ENCODE measurements at places on chromosomes 2 and 18. TPM values are rescaled to one million over a fixed set of nuclear protein-coding genes. Genes with fewer than 3 reads are reported as not detected.
A peak's percentile ranks its signal among the peaks of the same experiment; 100 is the strongest.

TUBB8B gene
- total RNA-seq, result not detected

LINC00305 gene
- not detected for total RNA-seq

- H3K4me3 ChIP-seq, result no peak overlapping the region
- DNase-seq, result peak; percentile 35
- H3K4me1 ChIP-seq, result no peaks in the 10 kb centered on the region
- no peaks in the 10 kb centered on the region for H3K36me3 ChIP-seq
- H3K27ac ChIP-seq, result peak overlapping the region; percentile 69
- no peaks in the 10 kb centered on the region for H3K27me3 ChIP-seq
Measured at GRCh38 chr2:111671426-111672150, 212.4 kb downstream of the ANAPC1 start.

- no peak overlapping the region for H3K4me3 ChIP-seq
- no peak for DNase-seq
- peak overlapping the region; percentile 83 for H3K27ac ChIP-seq
- peaks cover 69% of the 10 kb centered on the region for H3K4me1 ChIP-seq
- no peaks in the 10 kb centered on the region for H3K36me3 ChIP-seq
Measured at GRCh38 chr2:43107679-43108078, 118.7 kb downstream of the ZFP36L2 start.

- H3K4me1 ChIP-seq, result no peaks in the 10 kb centered on the region
- no peak overlapping the region for H3K4me3 ChIP-seq
- no peak for DNase-seq
- no peaks in the 10 kb centered on the region for H3K36me3 ChIP-seq
- H3K27me3 ChIP-seq, result no peaks in the 10 kb centered on the region
Measured at GRCh38 chr2:74242354-74243071, 44.1 kb downstream of the MTHFD2 start.

DNA sequence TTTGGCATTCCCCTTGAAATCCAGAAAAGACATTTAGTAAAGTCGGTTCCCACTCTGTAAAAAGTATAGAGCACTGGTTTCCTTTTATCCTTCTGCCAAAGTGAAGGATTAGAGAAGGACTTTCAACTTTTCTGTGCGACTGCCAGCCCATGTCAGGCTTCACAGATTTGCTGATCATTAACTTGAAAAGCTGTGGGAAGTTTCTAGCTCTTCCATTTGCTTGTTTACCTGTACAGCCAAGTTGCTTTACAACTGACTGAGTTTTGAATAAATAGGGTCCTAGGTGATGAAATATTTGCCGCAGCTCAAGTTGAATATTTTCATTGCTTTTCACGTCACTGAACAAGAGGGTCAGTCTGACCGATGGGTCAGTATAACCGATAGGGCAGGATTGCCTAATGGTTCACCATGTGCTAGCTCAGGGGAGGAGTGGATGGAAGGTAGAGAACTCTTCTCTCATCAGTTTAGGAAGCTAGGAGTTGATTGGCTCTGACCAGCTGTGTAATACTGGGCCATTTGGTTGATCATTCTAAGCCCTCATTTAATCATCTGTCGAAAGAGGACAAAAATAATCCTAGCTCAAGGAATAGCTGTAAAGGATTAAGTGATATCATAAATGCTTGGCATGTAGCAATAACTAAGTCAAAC is 30.4 kb downstream of the UPP2 start:
- H3K36me3 ChIP-seq, result no peaks in the 10 kb centered on the region
- DNase-seq, result no peak
- H3K4me1 ChIP-seq, result no peaks in the 10 kb centered on the region

DNA sequence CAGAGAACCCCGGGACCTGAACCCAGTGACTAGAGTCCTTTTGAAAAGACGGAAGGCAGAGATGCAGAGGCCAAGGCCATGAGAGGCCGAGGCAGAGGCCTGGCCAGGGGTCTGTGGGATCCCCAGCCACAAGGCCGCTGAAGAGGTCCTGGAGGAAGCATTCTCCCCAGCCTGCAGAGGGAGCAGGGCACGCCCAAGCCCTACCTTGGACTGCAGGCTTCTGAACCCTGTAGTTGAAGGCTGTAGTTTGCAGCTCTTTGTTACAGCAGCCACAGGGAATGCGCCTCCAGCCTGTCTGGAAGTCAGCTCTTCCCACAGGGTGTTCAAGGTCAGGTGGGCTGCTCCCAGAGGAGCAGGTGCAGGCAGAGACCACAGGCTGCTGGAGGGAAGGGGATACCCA is 22.1 kb upstream of the PXDN start:
- no peak overlapping the region for H3K27ac ChIP-seq
- no peaks in the 10 kb centered on the region for H3K4me1 ChIP-seq
- H3K36me3 ChIP-seq, result no peaks in the 10 kb centered on the region
- H3K27me3 ChIP-seq, result no peaks in the 10 kb centered on the region
- no peak overlapping the region for H3K4me3 ChIP-seq

CHRND gene
- not detected for total RNA-seq

- no peak for DNase-seq
- no peaks in the 10 kb centered on the region for H3K27me3 ChIP-seq
- H3K4me3 ChIP-seq, result no peak overlapping the region
- H3K36me3 ChIP-seq, result no peaks in the 10 kb centered on the region
- H3K27ac ChIP-seq, result no peak overlapping the region
Measured at GRCh38 chr2:168758970-168759820, 43.2 kb upstream of the NOSTRIN start.

MC5R gene
- not detected for total RNA-seq

CCDC141 gene
- total RNA-seq, result 1.7 TPM

DNAJC5G gene
- total RNA-seq, result 2.5 TPM

GRCh38 chr2:238174291-238174690 is 15.5 kb downstream of the ERFE start:
- no peak overlapping the region for H3K4me3 ChIP-seq
- H3K27ac ChIP-seq, result no peak overlapping the region
- H3K4me1 ChIP-seq, result peaks cover 13% of the 10 kb centered on the region
- DNase-seq, result no peak
- H3K27me3 ChIP-seq, result no peaks in the 10 kb centered on the region

DNA sequence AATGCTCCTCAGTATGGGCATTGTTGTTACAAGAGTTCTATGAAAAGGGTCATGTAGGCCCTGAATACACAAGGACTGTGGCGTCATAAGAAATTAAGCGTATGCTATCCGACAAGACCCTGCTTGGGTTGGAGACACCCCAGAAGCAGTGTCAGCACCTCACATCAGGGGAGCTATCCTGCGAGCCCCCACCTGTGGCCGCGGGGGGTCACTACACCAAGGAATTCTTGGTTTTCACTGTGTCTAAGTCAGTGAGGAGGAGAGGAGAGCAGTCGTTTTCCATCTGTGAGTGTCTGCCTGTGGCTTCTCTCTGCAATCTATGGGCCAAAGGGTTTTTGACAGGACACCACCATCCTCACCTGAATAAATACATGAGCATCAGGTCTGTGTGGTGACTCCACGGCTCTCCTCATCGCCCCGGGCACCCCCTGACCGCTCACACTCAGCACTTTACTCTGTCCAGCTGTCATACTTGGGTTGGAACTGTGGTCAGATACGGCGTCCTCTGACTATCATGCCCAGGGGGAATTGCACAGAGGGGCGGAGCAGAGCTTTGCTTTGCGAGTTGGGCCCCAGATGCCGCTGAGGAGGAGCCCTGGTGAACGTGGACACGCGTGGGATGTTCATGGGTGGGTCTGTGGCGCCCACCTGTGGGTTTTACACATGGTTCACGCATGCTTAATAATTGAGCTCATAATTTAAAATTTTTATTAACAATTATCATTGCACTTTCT is 235.5 kb downstream of the MYT1L start:
- no peaks in the 10 kb centered on the region for H3K36me3 ChIP-seq
- H3K27me3 ChIP-seq, result no peaks in the 10 kb centered on the region
- H3K4me1 ChIP-seq, result no peaks in the 10 kb centered on the region
- no peak overlapping the region for H3K4me3 ChIP-seq

GRCh38 chr2:151669585-151670081 is 64.6 kb downstream of the NEB start:
- no peaks in the 10 kb centered on the region for H3K27me3 ChIP-seq
- H3K36me3 ChIP-seq, result no peaks in the 10 kb centered on the region

- DNase-seq, result no peak
- H3K4me1 ChIP-seq, result no peaks in the 10 kb centered on the region
- no peak overlapping the region for H3K4me3 ChIP-seq
- H3K27me3 ChIP-seq, result no peaks in the 10 kb centered on the region
Measured at GRCh38 chr2:1656326-1656960, 87.9 kb downstream of the PXDN start.

- no peaks in the 10 kb centered on the region for H3K36me3 ChIP-seq
- H3K27ac ChIP-seq, result no peak overlapping the region
- DNase-seq, result no peak
- H3K27me3 ChIP-seq, result no peaks in the 10 kb centered on the region
Measured at GRCh38 chr2:200177971-200178911, 128.3 kb upstream of the SPATS2L start.

ITGAV gene
- total RNA-seq, result 97.1 TPM

GRCh38 chr2:66580166-66581049 is 145.5 kb downstream of the MEIS1 start:
- no peak overlapping the region for H3K27ac ChIP-seq
- H3K27me3 ChIP-seq, result no peaks in the 10 kb centered on the region
- H3K36me3 ChIP-seq, result no peaks in the 10 kb centered on the region
- H3K4me3 ChIP-seq, result no peak overlapping the region

- H3K27me3 ChIP-seq, result no peaks in the 10 kb centered on the region
- H3K4me1 ChIP-seq, result no peaks in the 10 kb centered on the region
- DNase-seq, result no peak
- no peak overlapping the region for H3K4me3 ChIP-seq
Measured at GRCh38 chr2:128396946-128397345, 78.3 kb upstream of the HS6ST1 start.

DNA sequence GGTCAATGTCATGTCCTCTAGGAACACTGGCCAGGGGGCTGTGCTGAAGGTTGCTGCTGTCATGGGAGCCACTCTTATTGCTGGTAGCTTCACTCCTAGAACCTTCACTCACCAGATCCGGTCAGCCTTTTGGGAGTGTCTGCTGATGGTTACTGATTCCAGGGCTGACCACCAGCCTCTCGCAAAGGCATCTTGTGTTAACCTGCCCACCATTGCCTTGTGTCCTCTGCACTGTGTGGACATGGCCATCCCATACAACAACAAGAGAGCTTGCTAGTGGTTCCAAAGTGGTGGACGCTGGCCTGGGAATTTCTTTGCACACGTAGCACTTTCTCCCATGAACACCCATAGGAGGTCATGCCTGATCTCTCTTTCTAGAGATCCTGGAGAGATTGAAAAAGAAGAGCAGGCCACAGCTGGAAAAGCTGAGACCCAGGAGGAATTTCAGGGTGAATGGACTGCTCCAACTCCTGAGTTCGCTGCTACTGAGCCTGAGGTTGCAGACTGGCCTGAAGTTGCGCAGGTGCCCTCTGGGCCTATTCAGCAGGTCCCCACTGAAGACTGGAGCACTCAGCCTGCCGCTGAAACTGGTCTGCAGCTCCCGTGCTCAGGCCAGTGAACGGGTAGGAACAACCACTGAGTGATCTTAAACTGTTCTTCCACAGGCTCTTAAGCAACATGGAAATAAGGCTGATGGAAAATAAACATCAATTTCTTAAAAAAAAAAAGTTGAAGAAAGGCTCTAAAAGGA is 18.7 kb upstream of the C2orf80 start:
- no peak for DNase-seq
- no peak overlapping the region for H3K27ac ChIP-seq

DNA sequence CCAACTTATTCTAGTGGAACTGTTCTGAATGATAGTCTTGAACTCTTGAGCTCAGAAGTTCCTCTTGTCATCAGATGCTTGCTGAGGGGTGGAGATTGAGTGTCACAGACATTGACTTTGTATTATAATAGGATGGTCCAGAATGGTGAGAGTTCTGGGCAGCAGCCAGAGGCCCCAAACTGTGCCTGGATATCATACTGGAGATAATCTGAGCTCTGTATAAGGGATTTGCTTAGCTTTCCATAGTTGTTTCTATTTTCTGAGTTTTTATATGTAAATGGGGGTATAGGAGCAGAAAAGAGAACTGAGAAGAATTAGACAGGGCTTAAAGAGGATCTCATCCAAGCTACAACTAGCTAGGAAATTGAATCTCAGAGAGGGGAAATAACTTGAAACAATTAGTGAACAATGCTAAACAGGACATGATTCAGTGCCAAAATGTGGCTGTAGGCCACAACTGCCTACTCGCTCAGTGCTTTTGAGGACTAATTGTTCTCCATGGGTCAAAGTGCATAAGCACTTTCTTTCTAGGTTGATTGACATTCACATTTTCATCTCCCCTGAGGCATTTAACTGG is 10.1 kb upstream of the LCLAT1 start:
- DNase-seq, result no peak
- no peaks in the 10 kb centered on the region for H3K36me3 ChIP-seq
- peaks cover 23% of the 10 kb centered on the region for H3K4me1 ChIP-seq
- no peak overlapping the region for H3K4me3 ChIP-seq

GRCh38 chr2:3741867-3742602 is 38.7 kb downstream of the DCDC2C start:
- no peaks in the 10 kb centered on the region for H3K36me3 ChIP-seq
- H3K27ac ChIP-seq, result no peak overlapping the region
- no peaks in the 10 kb centered on the region for H3K27me3 ChIP-seq
- no peak overlapping the region for H3K4me3 ChIP-seq
- no peaks in the 10 kb centered on the region for H3K4me1 ChIP-seq

ST8SIA5 gene
- not detected for total RNA-seq

ANKRD36 gene
- total RNA-seq, result 58.1 TPM

DSEL gene
- 17.1 TPM for total RNA-seq

GRCh38 chr2:145748927-145749326 is 1229.0 kb upstream of the ZEB2 start:
- H3K27me3 ChIP-seq, result no peaks in the 10 kb centered on the region
- H3K4me3 ChIP-seq, result no peak overlapping the region
- no peak for DNase-seq
- peak overlapping the region; percentile 84 for H3K27ac ChIP-seq

DNA sequence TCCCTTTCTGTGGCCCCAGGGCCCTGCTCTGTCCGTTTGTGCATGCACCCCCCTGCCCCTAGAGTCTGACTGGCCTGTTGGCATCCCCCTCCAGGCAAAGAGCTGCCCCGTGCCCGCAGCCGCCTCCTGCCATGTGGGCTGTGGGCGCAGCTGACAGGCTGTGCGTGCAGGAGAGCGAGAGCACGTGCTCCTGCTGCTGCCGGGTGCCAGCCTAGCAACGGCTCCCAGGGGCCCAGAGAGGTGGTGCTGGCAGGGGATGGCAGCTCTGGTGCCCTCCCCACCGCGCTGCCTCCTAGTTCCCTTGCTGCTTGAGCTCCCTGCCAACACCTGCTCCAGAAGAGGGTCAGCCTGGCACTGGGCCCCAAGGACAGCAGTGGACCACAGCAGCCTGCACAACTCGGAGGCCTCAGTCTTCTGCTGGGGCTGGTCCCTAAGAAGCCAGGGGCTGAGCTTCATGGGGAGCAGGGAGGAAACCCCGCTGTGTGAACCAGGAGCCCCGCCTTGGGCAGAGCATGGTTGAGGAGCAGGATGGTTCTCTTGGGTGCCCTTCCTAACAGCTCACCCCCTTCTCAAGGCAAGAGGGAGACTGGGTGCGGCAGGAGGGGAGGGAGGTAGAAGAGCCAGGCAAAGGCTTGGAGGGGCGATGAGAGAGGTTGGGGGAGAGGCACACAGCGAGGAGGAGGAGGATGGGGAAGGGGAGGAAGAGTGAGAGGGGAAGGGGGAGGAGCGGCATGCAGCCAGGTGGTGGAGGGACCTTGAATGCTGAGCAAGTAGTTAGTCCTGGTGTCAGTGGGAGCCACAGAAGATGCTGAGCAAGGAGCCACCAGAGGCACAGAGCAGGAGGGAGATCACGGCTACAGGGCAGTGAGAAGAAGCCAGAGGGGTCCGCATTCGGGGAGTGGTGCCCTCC is 23.8 kb upstream of the PTMA start:
- no peak overlapping the region for H3K4me3 ChIP-seq
- DNase-seq, result no peak
- H3K27me3 ChIP-seq, result no peaks in the 10 kb centered on the region
- peak overlapping the region; percentile 13 for H3K27ac ChIP-seq

GRCh38 chr2:150099805-150100204 is 387.7 kb downstream of the RND3 start:
- H3K27ac ChIP-seq, result no peak overlapping the region
- H3K4me1 ChIP-seq, result peaks cover 9% of the 10 kb centered on the region
- H3K36me3 ChIP-seq, result no peaks in the 10 kb centered on the region
- H3K27me3 ChIP-seq, result no peaks in the 10 kb centered on the region

RAD51AP2 gene
- not detected for total RNA-seq
